Stimulated activated CD4-positive, alpha-beta T cell treated with anti-CD3 and anti-CD28 coated beads, Interleukin-1b, Interleukin-23, amount 100 ng/mL, for 1 hour (primary cell): ENCODE measurements at places on chromosomes 2 and 18.

DNA sequence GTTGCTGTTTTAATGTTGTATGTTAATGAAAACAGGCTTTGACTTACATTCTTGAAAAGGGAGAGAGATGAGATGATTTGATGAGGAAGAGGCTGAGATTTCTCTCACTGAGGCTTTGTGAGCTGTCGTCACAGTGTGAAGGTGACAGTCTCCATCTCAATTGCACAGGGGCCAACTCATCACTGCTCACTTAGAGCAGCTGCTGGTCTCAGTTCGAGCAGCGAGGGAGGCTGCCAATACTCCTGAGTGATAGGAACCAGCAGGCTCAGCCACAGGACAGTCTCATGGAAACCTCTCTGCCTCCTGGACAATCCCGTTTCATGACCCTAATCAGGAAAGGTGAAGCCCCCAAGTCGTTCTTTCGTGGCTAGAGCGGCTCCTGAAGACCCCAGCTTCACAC is 170.7 kb upstream of the SOX11 start:
- DNase-seq: no peak

GRCh38 chr2:173151671-173152401 is 76.2 kb downstream of the MAP3K20 start:
- no peak for DNase-seq

GRCh38 chr2:18598848-18599484 is 9.6 kb upstream of the NT5C1B start:
- DNase-seq: no peak

- DNase-seq: no peak
Measured at GRCh38 chr2:163665817-163666216, 70.0 kb downstream of the FIGN start.

- no peak for DNase-seq
Measured at GRCh38 chr2:235430366-235431083, 63.3 kb upstream of the AGAP1 start.

DNA sequence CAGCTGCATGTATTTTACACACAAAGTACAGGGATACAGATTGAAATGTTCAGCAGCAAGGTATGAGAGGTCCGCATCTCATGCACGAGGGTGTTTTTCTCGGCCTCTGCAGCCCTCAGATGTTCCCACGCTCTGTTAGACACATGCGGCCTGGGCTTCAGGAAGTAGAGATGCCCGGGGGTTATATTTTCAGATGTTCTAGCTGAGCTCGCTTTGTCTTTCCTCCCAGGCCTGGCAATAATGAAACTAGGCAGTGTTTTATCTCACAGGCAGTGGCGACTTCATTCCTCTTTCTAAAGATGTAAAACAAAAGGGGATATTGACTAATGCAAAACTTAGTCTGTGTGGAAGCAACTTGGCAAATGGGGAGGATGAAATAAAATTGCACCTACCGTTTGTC is 190.7 kb downstream of the GBX2 start:
- DNase-seq: no peak

DNA sequence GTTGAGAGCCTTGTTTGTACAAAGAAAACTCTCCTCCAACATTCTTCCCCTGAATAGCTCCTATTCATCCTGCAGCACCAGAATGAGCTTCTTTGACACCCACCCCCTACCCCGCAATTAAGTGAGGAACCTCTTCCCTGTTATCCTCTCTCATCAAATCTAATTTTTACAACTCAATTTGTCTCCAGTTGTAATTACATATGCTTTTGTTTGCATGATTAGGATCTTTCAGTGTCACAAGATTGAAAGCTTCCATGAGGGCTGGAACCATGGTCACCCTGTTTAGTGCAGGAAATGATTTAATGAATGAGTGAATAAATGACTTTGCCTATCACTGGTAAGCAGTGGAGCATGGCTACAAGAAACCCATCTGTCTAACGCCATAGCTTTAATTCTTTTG is 334.6 kb upstream of the KLHL29 start:
- no peak for DNase-seq

DNA sequence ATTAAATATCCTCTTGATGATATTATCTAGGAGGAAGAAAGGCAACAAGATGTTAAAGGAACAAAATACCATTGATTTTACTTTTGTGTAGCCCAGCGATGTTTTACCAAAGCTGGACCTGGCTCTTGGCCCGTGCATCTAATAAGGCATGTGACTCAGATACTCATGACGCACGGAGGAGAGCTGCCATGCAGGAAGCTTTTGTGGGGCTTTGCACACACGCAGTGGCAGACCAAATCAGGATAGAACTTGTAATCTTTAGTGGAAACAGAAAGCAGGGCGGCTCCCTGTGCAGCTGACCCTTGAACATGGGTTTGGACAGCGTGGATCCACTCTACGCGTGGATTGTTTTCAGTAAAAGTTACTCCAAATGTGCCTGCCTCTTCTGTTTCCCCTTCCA is 190.0 kb downstream of the NAPG start:
- no peak for DNase-seq

GRCh38 chr2:165558832-165559231 is 89.3 kb downstream of the CSRNP3 start:
- DNase-seq: no peak

- no peak for DNase-seq
Measured at GRCh38 chr18:63107171-63107845, 212.3 kb downstream of the BCL2 start.

- no peak for DNase-seq
Measured at GRCh38 chr2:3472966-3473365, 46.4 kb downstream of the ADI1 start.
